ENCODE measurements at places on chromosomes 3 and 15.
A peak's percentile ranks its signal among the peaks of the same experiment; 100 is the strongest.

DNA sequence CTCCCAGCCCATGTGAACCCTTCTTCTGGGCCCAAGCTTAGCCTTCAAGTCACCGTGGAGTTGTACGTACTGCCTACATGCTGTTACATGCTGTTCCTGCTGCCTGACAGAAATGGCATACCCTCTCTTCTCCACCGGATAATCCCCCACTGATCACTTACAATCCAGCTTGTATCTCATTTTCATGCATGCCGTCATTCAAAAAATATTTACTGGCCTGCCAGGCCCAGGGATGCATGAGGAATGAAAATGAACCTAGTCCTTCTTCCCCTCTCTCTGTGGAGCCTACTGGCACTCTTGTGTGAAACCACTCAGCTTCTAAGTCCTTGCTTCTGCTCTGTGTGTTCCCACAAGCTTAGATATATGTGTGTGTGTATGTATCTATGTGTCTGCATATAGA lies 60.6 kb downstream of the WNT5A start:
- no peak for DNase-seq

- DNase-seq: no peak
Observed at GRCh38 chr15:61839546-61839945, 220.7 kb downstream of the VPS13C start.

DNA sequence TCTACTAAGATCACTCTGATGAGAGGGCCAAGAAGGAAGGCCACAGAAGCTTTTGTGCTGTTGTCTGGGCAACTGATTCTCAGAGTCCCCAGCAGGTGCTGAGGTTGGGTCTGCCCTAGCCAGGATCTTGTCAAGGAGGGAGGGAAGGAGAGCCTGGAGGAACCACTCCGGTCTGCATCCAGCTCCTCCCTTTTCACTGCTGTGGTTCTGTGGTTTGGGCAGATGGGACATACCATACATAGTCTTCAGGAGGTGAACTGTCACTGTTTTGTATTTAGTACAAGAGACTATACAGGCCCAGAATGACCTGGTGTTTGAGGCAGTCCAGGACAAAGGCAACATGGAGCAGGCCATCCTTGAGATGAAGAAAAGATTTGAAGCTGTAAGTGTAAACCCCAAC lies 21.9 kb downstream of the C3orf62 start:
- DNase-seq: peak; percentile 31

- DNase-seq: no peak
Observed at GRCh38 chr3:171846597-171846996, 3.4 kb downstream of the TMEM212 start.

- no peak for DNase-seq
Observed at GRCh38 chr3:30124435-30125370, 481.7 kb upstream of the TGFBR2 start.

- DNase-seq: no peak
Observed at GRCh38 chr3:39183211-39184080, 8.9 kb downstream of the XIRP1 start.

GRCh38 chr15:84783493-84784251 lies 33.5 kb upstream of the ALPK3 start:
- no peak for DNase-seq

- no peak for DNase-seq
Observed at GRCh38 chr3:156252656-156253055, 132.3 kb downstream of the KCNAB1 start.

Measured in T47D (cell line).